ENCODE measurements at places on chromosomes 6 and 20. TPM values are rescaled to one million over a fixed set of nuclear protein-coding genes. Genes with fewer than 3 reads are reported as not detected.

GRCh38 chr20:21361266-21361665 is 36.1 kb downstream of the NKX2-4 start:
- DNase-seq = no peak

GRCh38 chr6:28355743-28356665 is 6.3 kb downstream of the ZKSCAN3 start:
- peak; percentile 86 for DNase-seq

GRCh38 chr6:158711264-158711663 is 61.4 kb downstream of the SYTL3 start:
- no peak for DNase-seq

The CYP21A2 gene
- total RNA-seq = 0.44 TPM

DNA sequence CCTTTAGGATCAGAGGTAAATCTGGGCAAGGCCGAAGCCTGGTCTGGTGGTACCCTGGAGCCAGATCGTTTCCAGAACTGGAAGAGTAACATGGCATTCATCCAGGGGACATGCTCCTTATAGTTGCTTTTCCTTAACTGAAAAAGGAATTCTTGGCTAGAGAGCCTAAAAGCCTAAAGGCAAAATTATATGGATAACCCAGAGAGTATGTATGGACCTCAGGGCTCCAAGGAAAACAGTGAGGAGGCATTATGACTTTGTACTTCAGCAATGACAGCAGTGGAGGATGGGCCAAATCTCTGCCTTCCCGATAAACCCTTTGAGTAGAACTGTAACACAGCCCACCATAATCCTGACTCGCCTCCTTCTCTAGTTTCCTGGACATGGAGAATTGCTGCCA is 29.3 kb downstream of the ARHGAP18 start:
- no peak for DNase-seq

The LRFN2 gene
- not detected for total RNA-seq

GRCh38 chr6:23089981-23090380 is 520.6 kb downstream of the HDGFL1 start:
- DNase-seq = no peak

GRCh38 chr6:7535498-7535897 is 6.0 kb upstream of the DSP start:
- no peak for DNase-seq

GRCh38 chr20:59403261-59403961 is 103.0 kb downstream of the EDN3 start:
- DNase-seq = no peak

DNA sequence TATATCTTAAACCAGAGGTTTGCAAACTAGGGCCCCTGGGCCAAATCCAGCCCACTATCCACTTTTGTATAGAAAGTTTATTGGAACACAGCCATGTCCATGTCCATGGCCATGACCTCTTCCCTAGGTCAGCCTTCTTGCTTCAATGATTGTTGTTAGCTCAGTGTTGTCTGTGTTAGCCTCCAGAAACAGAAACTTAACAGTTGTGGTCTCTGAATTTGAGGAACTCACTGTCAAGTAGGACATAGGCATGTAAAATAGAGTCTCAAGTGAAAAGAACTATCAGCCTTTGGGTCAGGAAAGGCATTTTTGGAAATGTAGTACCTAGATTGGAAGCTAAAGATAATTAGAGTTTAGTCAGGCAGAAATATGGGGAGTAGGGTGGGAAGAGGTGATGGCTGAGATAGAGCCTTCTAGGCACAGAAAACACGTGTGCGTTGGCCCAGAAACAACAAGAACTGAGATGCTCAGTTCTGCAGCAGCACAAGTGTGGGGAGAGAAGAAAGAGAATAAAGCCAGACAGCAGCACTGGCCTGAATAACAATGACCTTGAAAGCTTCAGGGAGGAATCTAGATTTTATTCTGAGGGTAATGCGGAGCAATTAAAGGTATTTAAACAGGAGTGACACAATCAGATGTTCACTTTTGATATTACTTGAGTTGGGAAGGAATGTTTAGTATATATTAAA is 87.0 kb upstream of the OLIG3 start:
- no peak for DNase-seq

DNA sequence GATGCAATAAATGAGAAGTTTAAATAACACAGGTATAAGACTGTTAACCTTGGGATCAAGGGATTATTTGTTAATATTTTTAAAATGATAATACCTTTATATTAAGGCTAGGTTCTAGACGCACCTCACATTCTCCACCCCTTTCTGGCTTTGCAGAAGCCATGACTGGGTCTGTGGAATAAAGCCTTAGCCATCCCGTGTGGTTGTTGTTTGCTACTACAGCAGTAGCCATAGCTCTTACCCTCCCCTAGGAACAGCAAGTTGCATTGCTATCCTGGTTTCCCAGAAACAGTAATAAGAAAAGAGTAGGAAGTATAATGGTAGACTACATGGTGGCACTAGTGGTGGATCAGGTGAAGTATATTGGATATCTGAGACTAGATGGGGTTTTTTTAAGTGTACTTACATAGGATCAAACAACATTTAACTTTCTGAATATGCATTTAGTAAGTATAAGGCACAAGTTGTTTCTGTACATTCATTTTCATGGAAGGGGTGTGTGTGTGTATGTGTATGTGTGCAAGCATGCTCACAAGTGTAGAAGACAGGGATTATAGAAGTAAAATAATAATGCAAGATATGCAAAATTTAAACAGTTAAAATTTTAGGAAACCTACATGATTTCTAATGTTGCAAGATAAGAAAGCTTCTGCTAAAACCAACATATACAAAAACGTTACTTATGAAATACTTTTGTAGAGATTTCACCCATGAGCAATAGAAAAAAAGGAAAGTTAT is 384.2 kb downstream of the PRKN start:
- DNase-seq = no peak

DNA sequence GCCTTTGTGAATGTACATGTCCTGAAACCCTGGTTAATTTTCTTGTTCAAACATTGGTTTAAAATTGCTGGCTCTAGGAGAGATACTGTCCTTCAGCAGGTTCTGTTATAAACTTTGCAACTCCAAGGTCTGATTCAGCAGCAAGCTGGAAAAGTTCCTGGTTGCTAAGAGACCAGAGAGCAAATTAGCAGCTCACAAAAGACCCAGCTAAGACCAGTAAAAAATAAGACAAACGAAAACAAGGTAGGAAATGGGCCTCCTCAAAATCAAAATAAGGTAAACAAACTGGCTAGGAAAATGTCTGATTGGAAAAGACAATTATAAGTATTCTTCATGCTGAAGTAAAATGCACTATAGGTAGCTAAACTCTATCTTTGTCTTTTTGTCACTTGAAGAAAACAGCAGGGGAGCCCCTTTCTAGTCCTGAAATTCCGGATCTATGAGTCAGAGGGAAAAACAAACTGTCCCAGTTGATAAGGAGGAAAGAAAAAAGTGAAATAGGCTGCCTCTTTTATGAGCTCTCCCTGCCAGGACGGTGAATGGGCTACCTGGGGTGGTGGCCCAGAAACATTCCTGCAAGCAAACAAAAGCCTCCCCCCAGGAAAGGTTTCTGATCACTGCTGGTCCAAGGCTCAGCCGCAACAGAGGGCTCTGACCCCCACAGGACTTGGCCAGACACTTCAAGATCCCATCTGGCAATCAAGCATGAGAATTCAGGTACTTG is 41.6 kb downstream of the UNC5CL start:
- DNase-seq = no peak

- DNase-seq = no peak
Observed at GRCh38 chr20:20395903-20396568, 28.1 kb downstream of the INSM1 start.

DNA sequence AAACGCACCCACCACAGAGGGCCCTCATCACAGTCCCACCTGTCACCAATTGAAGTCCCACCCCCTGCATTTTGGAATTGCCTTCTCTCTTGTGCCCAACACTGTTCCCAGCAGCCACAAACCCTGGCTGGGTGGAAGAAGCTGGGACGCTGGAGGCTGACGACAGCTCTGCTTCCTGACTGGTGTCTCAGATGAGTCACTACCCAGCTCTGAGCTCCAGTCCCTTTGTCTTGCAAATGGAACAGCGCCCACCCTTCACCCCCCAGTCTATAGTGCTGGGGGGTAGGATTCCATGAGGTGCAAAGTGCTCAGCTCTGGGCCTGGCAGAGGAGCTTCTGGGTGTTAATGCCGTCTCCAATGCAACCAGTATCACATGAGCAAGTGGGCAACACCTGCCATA is 85.3 kb downstream of the DLGAP4 start:
- no peak for DNase-seq

The KIF6 gene
- total RNA-seq = 1.8 TPM

The TP53TG5 gene
- not detected for total RNA-seq

GRCh38 chr6:131381052-131381708 is 191.8 kb upstream of the ARG1 start:
- DNase-seq = no peak

- no peak for DNase-seq
Observed at GRCh38 chr20:38153401-38153800, 11.7 kb downstream of the TGM2 start.

- no peak for DNase-seq
Observed at GRCh38 chr6:30740540-30740870, 2.0 kb downstream of the FLOT1 start.

- no peak for DNase-seq
Observed at GRCh38 chr6:13328875-13329183, 492 bp upstream of the TBC1D7 start.

- DNase-seq = no peak
Observed at GRCh38 chr20:3183896-3184612, 10.7 kb upstream of the LZTS3 start.

- DNase-seq = no peak
Observed at GRCh38 chr6:106525107-106525881, 104.0 kb downstream of the RTN4IP1 start.

DNA sequence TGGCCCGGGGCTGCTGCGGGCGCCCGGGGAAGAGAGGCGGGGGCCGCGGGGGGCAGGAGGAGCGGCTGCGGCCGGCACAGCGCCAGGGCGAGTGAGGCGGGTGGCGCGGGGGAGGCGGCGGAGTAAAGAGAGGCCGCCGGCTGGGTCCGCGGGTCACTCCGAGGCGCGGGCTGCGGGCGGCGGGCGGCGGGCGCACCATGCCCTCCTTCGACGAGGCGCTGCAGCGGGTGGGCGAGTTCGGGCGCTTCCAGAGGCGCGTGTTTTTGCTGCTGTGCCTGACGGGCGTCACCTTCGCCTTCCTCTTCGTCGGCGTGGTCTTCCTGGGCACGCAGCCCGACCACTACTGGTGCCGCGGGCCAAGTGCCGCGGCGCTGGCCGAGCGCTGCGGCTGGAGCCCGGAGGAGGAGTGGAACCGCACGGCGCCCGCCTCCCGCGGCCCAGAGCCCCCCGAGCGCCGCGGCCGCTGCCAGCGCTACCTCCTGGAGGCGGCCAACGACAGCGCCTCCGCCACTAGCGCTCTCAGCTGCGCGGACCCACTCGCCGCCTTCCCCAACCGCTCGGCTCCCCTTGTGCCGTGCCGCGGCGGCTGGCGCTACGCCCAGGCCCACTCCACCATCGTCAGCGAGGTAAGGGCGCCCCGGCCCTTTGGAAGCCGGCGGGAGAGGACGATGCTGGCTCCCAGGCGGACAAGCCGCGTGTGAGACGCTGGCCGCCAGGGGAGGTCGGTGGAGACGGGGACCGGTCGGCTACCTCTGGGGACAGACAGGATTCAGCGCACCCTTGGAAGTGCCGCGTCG is at the start of gene SLC22A3:
Gene SLC22A3 (plus strand): TSS at position 156 of the 797 bp plus-strand sequence. CDS start 42 bp downstream, at position 198.
- DNase-seq = no peak

- DNase-seq = no peak
Observed at GRCh38 chr6:136007345-136007744, 155.8 kb downstream of the PDE7B start.

DNA sequence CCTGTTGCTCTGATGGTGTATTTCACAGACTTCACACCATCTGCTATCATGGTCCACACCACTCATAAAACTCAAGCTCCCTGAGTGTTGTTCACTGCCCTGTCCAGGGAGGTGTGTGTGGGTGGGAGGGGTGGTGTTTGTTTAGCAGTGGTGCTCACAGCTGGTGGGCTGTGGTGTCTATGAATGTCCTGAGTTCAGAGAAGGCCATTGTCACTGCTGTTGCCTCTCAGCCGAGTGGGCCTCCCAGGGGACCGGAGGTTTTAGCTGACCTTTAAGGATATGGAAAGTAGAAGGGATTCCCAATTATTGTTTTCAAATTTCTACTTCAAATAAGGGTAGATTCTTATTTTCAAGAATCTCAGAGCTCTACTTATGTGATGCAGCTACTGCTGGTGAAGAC is 45.6 kb downstream of the DTD1 start:
- DNase-seq = no peak

DNA sequence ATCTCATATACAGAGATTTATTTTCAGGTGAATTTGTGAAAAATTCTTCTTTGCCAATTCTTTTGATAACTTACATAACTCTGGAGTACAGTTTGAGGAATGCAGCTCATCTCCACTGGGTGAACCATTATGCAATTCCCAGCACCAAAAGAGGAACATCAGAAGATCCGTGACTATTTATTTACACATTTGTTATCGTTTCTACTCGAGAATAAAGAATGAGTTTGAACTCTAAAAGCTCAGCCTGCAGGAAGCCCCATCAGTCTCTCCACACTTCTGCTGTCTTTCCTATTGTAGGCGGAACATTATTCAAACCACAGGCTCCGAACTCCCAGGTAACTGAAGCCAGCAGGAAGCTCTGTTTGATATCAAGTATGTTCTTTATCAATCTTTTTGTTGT is 95.9 kb upstream of the IFNGR1 start:
- no peak for DNase-seq

The CDSN gene
- total RNA-seq = not detected

DNA sequence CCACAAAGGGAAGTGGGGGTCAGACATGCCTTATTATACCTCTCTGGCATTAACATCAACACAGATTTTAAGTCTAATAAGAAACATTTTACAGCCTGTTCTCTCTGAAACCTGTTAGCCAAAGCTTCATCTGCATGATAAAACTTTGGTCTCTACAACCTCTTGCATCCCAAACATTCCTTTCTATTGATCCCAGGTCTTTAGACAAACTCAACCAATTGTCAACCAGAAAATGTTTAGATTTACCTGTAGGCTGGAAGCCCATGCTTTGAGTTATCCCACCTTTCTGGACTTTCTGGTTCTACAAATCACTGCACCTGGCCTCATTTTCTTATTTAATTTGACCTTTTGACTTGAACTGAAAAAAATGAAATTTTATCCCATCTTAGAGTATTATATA is 20.8 kb downstream of the MCM8 start:
- DNase-seq = no peak

DNA sequence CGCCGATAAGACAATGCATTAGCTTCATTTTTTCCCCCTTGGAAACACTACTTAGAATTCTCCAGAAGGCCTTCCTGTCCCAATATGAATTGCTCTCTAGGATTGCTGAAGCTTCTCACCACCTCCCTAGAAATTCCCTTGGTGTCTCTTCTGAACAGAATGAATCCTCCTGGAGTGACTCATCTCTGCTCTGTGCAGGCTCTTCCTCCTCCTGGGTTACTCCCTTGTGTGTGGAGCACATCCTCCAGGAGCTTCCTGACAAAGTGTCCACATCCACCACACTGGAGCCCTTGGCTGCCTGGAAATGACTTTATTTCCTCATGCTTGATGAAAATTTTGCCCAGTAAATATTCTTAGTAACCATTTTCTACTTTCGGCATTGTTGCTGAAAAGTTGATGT is 54.4 kb downstream of the DTNBP1 start:
- no peak for DNase-seq

- DNase-seq = no peak
Observed at GRCh38 chr20:12824328-12825225, 184.2 kb upstream of the SPTLC3 start.

The PHACTR2 gene
- 295 TPM for total RNA-seq

Data from osteocyte (in vitro differentiated cells).